ENCODE measurements at places on chromosomes 5 and 9.

DNA sequence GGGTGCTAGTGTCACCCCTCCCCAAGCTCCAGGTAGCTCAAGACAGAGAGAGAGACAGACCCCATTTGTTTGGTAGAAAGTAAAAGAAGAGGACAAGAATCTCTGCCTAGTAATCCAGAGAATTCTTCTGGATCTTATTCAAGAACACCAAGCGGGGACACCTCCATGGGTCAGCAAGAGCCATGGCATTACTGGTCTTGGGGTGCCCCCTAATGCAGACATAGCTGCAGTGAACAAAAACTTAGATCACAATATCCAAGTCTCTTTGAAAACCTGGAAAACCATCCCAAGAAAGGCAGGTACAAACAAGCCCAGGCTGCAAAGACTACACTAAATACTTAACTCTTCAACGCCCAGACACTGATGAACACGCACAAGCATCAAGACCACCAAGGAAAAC, 29.9 kb upstream of the PDE4D start:
- peak; percentile 13 for DNase-seq

DNA sequence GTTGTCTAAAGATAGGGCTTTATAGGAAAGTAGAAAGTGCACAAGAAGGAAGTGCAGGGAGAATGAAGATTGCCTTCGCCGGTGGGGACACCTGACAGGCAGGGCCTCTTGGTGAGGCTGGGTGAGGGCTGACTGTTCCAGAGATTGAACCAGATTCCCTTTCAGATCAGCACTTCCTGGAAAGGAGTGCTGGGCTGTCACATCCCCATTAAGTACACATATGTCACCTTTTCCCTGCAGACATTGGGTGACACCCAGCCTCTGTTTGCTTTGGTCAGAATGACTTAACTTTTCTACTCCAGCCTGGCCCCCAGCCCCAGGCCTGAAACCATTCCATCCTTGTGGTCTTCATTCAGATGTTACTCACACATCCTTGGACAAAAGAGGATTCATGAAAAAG, 7.4 kb upstream of the SHROOM1 start:
- DNase-seq, result no peak

GRCh38 chr5:171675511-171675910, 110.1 kb upstream of the SMIM23 start:
- DNase-seq, result no peak

- no peak for DNase-seq
Measured at GRCh38 chr9:114259798-114260523, 62.9 kb upstream of the ORM1 start.

DNA sequence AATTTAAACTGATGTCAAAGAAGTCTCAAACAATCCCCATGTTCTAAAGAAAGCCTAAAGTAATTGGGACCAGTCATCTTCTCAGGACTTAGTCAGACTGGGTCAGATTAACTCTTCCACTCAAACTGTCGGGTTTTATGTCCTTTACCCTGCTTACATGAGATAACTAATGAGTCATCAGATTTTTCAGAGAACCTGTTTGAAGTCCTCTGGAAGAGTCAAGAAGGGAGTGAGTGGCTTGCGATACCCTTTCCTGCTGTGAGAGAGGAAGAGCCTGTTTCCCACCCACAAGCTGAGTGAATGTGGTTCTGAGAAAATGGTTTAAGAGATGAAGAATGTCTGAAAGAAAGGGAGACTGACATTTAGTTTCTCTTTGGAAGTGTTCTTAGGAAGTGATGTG, 1866.7 kb upstream of the C9orf72 start:
- peak; percentile 47 for DNase-seq

GRCh38 chr9:72858089-72858912, 94.6 kb downstream of the ALDH1A1 start:
- DNase-seq, result peak; percentile 60

DNA sequence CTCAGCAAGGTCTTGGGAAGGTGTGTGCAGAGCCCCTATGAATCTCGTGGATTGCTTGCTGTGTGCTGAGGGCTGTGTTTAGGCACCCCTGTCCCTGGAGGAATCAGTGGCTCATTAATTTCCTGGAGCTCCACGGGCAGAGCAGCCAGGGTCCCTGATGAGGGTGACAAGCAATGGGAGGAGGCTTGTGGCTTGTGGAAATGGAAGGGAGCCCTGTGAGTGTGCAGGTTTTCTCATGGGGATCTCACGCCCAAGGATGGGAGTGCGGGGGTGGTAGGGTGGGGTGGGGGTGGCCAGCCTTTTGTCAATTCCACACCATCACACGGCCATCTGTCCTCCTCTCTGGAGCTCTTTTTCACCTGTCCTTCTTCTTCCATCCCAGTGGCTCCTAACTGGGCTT, 25.3 kb downstream of the PHF2 start:
- DNase-seq, result no peak

DNA sequence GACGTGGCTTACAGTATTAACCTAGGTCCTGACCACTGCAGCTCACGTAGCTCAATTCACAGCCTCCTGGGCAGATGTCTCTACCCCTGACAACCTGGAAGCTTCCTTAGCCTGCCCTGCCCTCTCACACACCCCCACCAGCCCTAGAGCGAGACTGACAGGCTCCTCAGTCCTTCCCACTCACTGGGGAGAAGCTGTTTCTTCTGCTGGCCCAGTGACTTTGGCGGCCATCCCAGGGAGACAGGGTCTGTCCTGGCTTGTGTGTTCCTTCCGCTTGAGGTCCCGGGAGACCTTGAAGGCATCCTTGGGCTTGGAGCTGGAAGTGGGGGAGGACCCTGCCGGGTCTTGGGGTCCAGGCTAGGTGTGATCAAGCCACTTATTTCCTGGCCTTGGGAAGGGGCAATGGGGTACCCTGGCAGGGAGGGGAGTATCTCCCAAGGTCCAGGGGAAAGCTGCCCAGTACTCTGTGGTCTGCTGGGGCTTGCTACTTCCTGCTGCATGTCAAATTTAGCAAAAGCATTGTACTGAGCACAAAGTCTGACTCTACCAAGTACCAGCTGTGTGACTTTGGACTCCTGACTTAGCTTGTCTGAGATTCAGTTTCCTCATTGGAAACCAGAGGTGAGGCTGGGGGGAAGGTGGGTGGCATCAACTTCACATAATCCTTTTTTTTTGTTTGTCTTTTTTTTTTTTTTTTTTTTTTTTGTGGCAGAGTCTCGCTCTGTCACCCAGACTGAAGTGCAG, 1.9 kb downstream of the MIGA2 start:
- DNase-seq, result no peak

DNA sequence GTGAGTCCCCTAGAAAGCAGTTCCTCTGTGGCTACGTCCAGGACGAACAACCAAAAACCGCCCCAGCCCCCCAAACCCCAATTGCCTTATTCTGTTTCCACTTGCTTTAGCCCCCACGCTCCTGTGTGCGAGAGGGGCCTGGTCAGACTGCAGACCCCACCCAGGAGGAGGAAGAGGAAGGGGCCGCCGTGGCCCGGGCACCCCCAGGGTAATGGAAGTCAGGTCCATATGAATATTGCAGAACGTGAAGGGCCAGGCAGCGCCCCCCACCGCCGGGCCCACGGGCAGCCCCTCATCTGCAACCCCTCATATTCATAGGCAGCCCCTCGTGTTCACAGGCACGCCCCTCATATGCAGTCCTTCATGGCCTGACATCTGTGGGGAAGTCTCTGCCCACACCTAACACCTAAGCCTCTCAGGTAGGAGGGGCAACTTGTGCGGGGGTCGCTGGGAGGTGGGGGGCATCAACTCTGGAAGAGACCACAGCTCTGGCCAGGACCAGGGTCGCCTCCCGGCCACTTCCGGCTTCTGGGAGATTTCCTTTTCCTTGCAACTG, 37.7 kb upstream of the PLEKHG4B start:
- DNase-seq, result no peak

DNA sequence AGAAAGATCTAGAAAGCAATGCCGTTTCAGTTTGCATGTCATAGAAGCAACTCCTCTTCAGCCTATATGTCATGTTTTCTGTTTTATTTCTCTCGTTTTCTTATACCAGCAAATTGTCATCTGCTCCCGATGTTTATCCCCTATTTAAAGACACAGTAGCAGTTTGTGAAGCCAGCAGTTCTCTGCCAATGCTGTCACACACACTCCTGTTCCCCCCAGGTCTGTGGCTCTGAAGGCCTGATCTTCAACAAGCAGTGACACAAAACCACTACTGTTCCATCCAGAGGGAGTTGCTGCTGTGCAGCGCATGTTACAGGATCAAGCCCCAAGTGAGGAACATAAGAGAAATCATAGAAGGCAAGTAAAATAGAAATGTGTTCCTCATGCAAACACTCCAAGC, 364.1 kb upstream of the SLC30A5 start:
- DNase-seq, result no peak

DNA sequence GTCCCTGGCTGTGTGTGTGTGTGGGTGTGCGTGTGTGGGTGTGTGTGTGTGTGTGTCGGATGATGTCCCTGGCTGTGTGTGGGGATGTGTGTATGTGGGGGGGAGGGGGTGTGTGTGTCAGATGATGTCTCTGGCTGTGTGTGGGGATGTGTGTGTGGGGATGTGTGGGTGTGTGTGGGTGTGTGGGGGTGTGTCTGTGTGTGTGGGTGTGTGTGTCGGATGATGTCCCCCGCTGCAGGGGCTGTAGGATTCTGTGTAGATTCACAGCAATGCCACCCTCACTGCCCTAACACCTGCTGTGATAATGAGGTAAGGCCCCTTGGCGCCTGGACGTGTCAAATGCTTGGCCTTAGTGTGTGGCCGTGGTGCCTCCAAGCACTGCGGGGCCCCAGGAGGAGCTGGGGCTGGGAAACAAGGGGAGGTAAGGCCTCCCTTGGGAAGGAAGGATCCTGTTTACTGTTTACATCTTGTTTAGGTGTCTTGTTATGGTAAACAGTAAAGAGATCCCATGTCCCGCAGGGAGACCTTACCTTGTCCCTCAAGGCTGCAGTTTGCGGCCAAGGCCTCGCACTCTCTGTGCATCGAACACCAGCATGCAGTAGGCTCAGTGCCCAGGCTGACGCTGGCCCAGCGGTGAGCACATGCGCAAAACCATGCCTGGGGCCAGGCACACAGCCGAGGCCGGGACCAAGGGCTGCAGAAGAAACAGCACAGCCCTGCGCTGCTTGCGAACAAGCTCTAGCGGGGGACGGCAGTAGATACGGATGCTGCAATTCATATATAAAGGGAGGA, 24.1 kb downstream of the AHRR start:
- DNase-seq, result no peak

DNA sequence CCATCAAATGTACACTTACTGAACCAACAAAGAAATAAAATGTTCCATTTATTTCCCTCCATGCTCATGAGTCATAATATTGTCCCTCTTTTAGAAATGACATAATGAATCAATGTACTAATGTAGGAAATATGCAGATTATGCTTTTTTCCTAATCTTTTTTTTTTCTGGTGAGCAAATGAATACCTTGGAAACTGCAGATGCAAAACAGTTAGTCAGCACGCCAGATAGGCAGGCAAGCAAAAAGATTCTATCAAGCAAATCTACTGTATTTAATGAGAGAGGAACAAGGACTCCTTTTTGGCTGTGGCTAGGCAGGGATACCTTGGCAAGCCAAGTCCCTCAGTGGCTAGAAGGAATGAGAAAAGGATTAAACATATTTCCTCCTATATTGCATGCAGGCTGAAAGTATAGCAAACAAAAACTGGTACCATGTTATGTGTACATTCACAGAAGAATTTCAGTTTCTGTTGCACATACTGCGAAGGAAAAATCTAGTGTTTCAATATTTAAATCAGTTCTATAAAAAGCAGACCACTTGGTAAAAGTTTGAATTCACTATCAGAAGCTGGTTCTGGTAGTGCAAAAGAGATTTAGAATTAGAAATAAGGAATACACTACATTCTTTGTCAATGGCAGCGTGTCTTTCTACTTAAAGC, 605.4 kb downstream of the TLE1 start:
- no peak for DNase-seq

DNA sequence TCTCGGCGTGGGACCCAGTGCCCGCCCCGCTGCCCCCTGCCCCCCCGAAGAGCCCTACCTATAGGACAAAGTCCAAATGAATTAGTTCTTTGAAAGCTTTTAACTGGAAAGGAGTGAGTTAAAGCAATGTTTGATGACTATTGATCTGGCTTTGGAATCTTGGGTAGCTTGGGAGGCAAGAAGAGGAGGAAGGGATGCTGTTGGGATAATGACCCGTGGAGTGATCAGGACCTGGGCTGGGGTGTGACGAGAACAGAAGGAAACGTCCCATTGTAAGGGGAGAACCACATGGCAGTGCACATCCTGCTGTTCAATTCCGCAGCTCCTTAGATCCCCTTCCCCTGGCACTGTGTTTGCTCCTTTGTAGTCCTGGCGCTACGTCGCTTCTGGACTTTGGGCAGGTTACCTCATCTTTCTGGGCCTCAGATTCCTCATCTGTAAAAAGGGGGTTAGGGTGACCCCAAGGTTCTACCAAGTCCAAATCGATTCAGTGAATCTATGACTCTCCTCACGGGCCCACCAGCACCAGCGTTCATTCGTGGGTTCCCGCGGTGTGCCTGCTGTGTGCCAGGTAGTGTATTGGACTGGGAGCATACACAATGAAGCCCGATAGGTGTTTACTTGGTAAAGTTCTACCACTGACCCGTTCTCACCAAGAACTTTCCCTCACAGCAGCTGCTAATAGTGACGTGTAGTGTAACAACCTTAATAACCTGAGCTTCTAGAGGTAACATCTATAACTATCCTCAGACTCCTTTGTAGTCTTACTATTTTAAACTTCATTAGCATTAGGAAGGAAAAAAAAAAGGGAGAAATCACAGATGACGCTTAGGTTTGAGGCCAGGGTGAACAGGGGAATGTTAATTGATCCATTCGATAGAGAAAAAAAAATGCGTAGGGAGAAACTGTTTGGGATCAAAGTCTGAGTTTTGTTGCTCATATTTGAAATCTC, 1.1 kb upstream of the NADK2 start:
- DNase-seq, result no peak

DNA sequence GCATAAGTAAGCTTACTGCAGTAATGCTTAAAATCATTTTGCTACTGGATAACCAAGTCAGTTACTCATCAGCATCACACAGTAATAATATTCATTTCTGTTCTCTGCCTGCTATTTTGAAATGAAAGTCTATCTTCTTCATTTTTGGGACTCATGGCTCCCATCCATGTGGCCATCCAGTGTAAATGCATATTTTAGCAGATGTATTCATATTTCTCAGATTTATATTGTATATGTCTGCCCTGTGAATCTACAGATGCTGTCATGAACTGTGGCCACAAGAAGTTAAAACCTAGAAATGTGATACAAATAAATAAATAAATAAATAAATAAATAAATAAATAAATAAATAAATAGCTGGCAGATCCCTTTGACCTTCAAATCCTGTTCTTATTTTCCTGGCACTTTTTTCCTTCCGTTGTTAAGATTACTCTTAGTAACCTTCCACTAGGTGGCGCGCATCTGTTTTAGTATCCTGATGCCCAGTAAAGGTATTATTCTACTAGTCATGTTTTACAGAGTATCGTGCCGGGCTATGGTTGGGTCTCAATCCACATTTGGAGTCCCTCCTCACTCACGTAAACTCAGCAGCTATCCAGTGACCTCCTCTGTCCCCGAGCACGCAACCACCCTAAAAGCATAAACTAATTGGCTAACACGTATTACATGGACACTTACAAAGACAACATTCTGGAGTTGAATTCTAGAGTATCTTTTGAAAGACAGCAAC, 79.2 kb upstream of the IL7R start:
- peak; percentile 82 for DNase-seq

GRCh38 chr9:38768351-38768761, 48.4 kb upstream of the FAM240B start:
- DNase-seq, result no peak

All from OCI-M1 (cell line).